ENCODE measurements at places on chromosomes 3 and 15.

DNA sequence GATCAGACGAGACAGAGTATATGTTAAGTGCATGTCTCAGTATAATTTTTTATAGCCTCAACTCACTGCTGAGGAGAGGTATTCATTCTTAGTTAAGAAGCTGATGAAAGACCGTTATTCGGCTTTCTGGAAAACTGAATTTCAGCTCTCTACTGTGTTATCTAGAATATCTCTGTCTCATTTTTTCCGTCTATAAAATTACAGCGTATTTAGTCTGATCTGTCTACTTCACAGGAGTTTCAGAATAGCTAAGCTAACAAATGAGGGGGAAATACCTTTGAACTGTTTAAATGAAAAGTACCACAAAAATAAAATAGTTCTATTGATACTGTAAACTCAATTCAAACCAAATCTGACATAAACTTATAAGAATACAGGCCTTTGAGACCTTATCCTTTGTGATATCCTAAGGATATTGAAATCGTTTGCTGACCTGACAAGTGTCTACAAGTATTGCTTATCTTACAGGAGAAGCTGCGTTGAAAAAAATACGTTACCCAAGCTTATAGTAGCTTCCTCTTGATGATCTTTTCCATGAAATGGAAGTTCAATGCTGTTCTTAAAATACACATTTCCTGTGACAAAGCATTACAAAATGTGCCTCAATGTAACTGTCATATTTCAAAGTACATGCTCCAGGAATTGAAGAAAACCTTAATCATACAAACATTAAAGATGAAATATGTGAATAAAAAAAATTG, 104.6 kb downstream of the IL1RAP start:
- peak; percentile 78 for DNase-seq

DNA sequence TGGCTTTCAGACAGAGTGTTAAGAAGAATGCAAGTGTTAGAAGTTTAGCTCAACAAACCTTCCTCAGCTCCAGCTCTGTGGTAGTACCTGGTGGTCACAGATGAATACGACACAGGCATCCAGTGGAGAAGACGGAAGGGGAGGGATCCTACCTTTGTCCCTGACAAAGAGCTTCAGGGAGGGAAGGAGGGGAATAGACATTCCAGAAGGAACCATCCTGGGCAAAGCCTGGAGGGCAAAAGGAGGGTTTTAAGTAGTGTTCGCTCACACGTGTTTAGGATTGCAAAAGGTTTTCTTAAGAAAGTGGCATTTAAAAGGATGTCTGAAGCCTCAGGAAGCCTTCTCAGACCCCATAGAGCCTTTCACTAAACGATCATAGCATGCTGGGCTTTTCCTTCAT, 2.8 kb downstream of the CHCHD4 start:
- no peak for DNase-seq

- DNase-seq, result no peak
These were observed 64.9 kb downstream of the ATP10A start for GRCh38 chr15:25797936-25798901.

DNA sequence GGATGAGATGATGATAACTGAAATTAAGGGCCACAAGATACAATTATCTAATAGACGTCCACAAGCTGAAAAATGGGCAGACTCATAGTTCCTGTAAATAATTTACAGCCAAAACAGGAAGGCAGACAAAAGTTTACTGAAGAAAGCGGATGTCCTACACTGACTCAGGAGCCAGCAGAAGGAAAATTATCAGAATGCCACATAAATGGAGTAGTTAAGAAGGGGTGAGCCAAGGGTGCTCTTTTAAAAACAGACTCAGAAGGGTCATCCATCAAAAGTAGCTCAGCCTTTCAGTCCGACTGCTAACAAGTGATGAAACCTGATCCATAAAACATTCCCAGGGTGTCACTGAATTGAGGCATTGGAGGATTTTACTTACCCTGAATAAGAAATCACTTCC, 39.8 kb downstream of the TUSC7 start:
- DNase-seq, result no peak

- DNase-seq, result no peak
These were observed 39.8 kb downstream of the CGGBP1 start for GRCh38 chr3:88019024-88019423.

DNA sequence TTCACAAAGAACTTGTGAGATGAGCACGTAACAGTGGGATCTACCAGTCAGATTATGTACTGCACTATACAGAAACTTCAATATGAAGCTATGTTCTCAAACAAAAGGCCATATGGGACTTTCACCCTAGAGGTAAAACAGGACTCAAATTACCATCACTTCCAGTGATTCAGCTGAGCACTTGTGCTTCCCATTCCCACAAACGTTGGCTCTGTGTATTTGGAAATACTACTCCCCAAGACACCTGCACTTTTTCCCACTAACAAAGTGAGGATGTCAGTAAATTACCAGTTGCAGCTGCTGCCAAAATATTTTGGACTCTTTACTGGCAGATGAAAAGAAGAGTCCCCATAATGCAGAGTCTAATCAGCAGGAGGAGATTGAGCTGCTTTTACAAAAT, 1570.1 kb downstream of the SI start:
- no peak for DNase-seq

DNA sequence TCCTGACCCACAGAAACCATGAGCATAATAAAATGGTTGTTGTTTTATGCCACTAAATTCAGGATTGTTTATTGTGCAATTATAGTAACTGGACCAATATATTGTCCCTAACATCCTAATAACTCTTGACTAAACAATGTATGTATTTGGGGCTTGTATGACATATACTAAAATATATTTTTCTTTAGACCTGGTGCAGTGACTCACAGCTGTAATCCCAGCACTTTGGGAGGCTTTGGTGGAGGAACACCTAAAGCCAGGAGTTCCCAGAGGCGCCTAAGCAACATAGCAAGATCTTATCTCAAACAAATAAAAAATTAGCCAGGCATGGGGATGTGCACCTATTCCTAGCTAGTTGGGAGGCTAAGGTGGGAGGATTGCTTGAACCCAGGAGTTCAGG, 180.4 kb downstream of the SUCNR1 start:
- no peak for DNase-seq

- DNase-seq, result no peak
These were observed 12.8 kb upstream of the SH3BP5 start for GRCh38 chr3:15345066-15345607.

GRCh38 chr3:155001289-155002010, 78.7 kb upstream of the MME start:
- peak; percentile 51 for DNase-seq

- peak; percentile 71 for DNase-seq
These were observed 756 bp downstream of the CLPX start for GRCh38 chr15:65184305-65184867.

DNA sequence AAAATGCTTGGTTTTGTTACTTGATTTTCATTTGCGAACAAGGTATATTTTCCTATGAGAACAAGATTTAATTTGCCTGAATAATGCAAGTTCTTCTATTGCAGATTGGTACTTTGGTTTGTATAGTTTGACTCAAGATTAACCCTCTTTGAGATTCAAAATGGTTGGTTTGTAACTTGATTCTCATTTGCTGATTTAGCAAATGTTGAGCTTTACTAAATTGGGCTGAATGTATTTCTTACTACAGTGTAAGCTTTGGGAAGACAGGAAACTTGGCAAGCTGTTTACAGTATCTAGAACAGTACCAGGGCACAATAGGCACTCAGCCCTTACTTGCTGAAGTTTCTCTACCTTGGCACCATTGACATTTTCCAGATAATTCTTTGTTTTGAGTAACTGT, 3.7 kb upstream of the SYNPR start:
- DNase-seq, result no peak

- DNase-seq, result no peak
These were observed 77.5 kb downstream of the CCNL1 start for GRCh38 chr3:157082305-157082982.

- no peak for DNase-seq
These were observed 91.5 kb upstream of the FAM174B start for GRCh38 chr15:92747047-92747446.

DNA sequence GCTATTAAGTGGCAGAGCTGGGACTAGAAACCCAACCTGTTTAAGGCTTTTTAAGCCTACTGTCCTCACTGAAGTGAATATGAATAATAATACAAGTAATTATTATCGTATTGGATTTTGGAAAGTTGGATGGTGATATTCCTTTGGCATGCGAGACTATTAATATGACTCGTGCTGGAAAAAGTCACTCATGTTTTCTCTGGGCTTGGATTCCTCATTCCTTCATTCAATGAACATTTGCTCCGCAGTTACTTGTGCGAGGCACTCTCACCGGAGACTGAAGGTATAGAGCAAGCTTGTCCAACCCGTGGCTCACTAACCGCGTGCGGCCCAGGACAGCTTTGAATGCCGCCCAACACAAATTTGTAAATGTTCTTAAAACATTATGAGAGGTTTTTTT, 694 bp downstream of the PLAAT1 start:
- no peak for DNase-seq

- DNase-seq, result peak; percentile 80
These were observed 130.6 kb upstream of the FHIT start for GRCh38 chr3:61381745-61382392.

DNA sequence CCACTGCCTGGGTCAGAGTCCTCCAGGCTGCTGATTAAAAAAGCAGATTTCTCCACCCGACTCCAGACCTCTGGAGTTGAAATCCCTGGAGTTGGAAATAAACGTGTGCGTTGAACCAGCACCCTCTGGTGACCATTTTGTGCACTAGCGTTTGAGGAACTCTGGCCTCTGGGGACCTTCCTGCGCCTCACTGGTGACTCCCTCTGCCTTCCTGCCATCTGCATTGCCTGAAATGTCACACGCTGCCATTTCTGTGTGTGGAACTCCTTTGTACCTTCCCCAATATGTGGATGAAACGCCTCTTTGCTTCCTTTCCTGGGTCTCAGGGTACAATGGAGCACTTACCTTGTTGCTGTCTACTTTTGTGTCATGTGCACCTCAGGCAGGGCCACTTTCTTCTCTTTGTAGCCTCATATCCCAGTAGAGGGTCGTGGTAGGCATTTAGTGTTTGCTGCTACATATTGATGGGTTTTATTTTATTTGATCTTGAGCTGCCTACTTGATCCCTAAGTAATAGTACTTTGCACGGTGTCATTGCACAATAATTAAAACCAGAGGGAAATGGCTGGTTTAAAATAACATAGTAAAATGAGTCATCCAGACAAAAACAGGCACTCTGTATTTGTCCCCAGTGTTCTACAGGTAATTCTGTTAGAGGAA, 56.8 kb downstream of the GPR171 start:
- DNase-seq, result peak; percentile 92

DNA sequence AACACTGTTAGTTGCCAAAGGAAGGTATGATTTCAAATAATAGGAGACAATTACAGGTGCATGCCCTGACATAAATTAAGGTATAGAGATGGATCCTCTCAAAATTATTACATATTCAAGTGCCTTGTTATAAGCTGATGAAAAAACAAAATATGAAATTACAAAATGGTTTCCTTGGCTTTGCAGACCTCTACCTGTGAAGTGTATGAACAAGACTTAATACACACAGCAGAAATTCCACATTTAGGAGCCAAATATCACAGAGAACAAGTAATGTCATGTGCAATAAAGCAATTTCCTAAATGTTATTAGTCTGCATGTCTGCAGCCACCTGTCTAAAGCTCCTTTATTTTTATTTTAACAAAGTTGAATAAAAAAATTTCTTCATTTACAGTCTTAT, 151.5 kb downstream of the ALCAM start:
- peak; percentile 7 for DNase-seq

GRCh38 chr15:78212546-78213424, 21.6 kb downstream of the ACSBG1 start:
- peak; percentile 58 for DNase-seq

DNA sequence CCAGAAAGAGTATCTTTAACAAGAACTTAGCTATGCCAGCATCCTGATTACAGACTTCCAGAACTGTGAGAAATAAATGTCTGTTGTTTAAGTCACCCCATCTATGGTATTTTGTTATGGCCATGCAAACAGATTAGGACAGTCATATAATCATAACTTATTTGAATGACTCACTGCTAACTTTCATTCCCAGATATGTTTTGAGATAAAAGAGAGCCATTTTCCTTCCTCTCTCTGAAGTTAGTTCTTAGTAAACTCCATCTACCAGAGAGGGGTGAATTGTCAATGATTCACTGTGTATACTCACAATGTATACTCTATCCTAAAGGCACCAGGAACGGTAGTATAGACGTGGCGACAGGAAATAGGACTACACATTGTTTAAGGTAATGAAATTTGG, 179.4 kb upstream of the DPH6 start:
- no peak for DNase-seq

- DNase-seq, result no peak
These were observed 1.8 kb upstream of the AP2M1 start for GRCh38 chr3:184172681-184173373.

GRCh38 chr3:50623840-50624474, 7.0 kb downstream of the MAPKAPK3 start:
- peak; percentile 51 for DNase-seq

DNA sequence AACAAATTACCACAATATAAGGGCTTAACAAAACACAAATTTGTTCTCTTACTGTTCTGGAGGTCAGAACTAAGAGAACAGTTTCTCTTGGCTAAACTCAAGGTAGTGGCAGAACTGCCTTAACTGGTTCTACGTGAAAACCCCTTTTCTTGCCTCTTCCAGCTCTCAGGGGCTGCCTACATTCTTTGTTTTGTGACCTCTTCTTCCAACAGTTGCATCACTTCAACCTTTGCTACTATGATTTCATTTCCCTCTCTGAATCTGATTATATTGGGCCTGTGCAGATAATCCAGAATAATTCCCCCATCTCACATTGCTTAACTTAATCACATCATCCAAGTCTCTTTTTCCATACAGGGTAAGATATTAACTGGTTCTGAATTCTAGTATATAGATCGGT, 624.6 kb downstream of the ZPLD1 start:
- no peak for DNase-seq

- no peak for DNase-seq
These were observed 2.4 kb downstream of the SKOR1 start for GRCh38 chr15:67827562-67828277.

GRCh38 chr3:52070724-52071621, 14.6 kb upstream of the DUSP7 start:
- no peak for DNase-seq

- no peak for DNase-seq
These were observed 39.0 kb downstream of the CHAC1 start for GRCh38 chr15:40992241-40992741.

GRCh38 chr3:191280882-191281281, 48.3 kb upstream of the CCDC50 start:
- no peak for DNase-seq

Data from hematopoietic multipotent progenitor cell treated with erythropoietin and hydrocortisone succinate and interleukin-3 and kit ligand, for 6 days (in vitro differentiated cells).